ENCODE measurements at places on chromosomes 16 and 17.

DNA sequence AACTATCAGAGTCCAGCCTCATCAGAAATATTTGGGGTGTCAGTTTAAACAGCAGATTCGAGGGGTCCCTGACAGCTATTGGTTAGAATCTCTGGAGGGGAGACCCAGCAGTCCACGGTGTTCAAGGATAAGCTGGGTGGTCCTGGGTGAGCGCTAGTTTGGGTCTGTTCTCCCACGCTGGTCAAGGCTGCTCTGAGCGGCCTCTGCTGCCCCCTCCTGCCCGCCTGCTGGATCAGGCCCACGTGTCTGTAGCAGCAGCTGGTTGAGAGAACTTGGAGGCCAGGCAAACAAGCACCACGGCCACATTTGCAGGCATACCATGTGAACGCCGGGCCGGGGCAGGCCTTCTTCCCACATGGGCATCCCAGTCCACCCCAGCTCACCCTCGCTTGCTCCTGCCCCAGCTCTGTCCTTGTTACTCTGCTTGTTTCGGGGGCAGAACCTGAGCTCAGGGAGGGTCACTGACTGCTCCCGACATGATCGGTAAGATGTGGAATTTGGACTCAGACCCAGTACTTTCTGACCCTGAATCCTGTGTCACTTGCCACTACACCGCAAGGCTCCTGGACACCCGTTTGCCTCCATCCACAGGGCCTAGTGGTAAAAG is 7.4 kb downstream of the FOXF1 start:
- DNase-seq: no peak

GRCh38 chr16:88789594-88789993 is 4.6 kb upstream of the PIEZO1 start:
- DNase-seq: no peak

DNA sequence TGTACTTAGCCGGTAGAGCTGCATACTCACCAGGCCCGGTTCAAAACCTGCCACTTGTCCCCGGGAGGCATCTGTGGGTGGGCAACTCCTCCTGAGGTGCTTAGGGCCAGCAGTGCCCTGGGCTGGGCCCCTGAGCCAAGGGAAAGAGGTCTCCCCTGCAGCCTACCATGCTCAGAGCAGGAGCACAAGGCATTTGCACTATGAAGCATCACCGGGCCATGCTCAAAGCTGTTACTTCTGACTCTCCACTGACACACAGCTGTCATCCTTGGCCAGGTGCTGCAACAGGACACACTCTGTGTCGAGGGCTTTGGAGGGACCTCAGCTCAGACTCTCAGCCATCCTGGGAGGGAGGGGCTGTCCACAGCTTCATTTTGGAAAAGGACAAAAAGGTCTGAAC is 37.2 kb downstream of the SLC38A8 start:
- DNase-seq: no peak

DNA sequence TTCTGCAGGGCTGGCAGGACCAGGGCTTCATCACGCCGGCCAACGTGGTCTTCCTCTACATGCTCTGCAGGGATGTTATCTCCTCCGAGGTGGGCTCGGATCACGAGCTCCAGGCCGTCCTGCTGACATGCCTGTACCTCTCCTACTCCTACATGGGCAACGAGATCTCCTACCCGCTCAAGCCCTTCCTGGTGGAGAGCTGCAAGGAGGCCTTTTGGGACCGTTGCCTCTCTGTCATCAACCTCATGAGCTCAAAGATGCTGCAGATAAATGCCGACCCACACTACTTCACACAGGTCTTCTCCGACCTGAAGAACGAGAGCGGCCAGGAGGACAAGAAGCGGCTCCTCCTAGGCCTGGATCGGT is 1.4 kb downstream of the CDK5R1 start:
- no peak for DNase-seq

DNA sequence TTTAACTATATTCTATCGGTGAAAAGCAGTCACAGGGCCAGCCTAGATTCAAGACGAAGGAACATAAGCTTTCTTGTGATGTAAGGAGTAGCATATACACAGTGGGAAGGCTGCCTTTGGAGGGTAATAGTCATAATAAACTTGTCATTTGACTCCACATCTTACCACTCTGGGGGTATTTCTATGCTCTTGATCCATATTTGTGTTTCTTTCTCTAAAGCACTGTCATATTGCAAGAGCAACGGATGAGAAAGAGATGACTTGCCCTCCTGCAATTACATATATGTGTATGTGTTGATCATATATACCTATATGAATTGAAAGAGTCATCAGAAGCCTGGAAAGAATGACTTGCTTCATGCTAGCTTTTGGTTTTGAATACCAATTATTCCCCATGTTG is 225.4 kb upstream of the HS3ST3A1 start:
- no peak for DNase-seq

DNA sequence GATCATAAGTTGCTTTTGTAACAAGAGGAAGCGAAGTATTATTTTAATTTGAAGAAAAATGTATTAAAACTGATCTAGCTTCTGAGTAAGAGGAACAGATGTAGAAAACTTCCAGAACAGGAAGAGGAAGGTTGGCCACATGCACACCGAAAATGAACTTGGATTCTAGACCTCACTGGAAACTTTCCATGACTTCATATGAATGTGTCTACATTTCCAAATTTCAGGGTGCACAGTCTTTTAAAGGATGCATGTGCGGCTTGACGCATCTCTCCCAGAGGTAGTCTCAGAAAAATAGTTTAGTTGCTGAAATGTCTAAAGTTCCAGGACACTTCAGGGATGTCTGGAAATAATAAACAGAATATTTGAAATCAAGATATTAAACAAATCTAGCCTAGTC is 275.1 kb upstream of the MYOCD start:
- DNase-seq: no peak

GRCh38 chr17:31926100-31926729 is 10.6 kb upstream of the SUZ12 start:
- no peak for DNase-seq

GRCh38 chr17:71472809-71473789 is 647.7 kb upstream of the SOX9 start:
- DNase-seq: peak; percentile 52

GRCh38 chr17:40547079-40547784 is 18.0 kb downstream of the CCR7 start:
- DNase-seq: peak; percentile 95

DNA sequence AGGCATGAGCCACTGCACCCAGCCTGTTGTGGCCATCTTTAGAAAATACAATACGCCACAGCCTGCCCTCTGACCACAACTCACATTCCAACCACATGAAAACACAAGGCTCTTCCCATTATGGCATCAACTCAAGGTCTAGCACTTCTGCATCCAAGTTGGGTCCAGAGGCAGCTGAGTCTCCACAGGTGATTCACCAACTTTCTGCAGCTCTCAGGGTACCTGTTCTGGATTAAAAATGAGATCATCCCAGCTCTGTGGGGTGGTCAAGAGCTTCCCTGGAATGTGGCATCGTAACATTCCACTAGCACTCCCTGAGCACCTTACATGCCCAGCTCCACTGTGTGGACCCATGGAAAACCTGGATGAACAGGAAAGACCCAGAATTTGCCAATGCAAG is 9.9 kb upstream of the GUCY2D start:
- no peak for DNase-seq

GRCh38 chr17:39861235-39861634 is 2.9 kb downstream of the IKZF3 start:
- no peak for DNase-seq

GRCh38 chr17:29625037-29625750 is 2.5 kb upstream of the CORO6 start:
- no peak for DNase-seq

GRCh38 chr16:73230651-73231050 is 182.7 kb upstream of the ZFHX3 start:
- no peak for DNase-seq

DNA sequence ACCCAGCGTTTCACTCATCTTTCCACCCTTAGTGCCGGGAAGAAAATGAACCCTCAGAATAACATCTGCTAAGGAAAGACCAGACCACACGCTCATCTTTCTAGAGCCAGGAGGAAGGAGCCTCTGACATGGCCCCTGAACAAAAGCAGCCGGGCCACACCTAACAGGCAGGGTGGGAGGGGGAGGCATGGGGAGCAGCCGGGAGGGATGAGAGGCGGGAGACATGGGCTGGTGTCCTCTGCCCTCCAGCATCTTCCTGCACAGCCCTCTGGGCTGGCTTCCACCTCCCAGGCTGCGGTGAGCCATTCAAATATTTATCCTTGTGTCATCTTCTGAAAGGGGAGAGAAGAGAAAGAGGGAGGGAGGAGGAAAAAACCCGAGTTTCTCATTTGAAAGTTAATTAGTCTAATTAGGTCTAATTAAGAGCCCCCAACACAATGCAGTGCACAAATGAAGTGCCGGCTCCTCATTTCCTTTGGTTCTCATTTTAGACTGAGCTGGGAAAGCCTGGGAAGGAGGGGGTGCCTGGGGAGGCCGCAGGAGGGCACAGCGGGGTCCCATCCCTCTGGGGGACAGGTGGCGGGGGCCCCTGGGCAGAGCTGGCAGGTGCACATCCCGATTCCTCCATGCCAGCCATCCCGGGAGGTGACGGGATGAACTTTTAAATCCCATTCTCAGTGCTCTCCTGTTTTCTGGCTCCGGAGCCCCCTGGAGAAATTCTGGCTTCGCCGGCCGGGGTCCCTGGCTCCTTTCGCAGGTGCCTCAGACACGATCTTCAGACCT is 90.5 kb downstream of the ENGASE start:
- DNase-seq: no peak

DNA sequence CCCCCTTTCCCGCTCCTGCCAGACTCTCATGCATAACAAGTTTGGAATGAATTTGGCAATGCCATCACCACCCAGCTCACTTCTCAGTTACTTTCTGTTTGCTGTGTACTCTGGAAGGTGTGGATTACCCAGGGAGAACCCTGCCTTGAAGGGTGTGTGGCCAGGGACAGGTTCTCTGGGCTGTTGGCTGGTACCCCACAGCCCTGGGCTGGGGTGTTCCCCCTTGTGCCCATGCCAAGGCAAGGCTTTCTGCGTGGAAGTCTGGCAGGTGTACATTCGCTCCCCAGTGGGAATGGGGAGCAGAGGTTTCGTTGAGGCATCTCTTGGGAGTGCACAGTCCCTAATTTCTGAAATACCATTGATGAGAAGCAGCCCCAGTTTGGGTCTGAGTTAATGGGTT is 187.7 kb downstream of the CCDC182 start:
- no peak for DNase-seq

DNA sequence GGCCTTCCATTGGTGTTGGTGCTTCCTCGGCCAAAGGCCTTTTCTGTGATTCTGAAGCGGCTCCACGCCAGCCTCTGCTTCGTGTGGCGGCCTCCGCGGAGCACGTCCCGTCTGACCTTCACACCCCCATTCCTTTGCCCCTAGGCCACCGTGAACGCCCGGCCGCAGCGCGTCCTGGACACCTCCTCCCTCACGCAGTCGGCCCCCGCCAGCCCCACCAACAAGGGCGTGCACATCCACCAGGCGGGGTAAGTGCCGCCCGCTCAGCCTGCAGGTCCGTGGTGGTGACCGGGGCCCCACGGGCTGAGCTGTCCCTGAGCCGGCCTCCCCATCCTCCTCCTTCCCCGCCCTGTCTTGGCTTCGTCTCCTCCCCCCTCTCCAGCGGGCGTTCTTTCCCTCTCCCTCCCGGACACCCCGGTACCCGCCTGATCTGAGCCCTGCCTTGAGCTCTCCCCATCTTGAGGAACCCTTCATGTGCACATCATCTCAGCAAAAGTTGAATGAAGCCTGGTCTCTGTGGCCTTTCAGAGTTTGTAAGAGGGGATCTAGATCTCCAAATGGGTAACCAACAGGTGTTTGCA is 69.0 kb upstream of the CHMP6 start:
- no peak for DNase-seq

DNA sequence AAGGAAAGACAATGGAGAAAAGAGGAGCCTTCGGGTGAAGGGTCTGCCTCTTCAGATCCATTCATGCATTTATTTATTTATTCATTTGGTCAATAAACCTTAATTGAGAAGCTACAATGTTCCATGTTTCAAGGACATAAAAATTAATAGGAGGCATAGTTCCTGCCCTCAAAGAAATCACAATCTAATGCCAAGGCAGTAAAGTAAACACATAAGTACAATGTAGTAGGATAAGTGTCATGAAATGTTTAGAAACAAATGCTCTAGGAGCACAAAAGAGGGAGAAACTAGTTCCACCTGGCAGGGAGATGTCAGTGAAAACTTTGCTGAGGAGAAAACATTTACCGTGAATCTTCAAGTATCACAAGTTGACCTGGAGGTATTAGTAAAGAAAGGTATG is 103.5 kb upstream of the NOG start:
- DNase-seq: no peak

GRCh38 chr16:1441391-1441829 is 2.9 kb downstream of the CCDC154 start:
- no peak for DNase-seq

DNA sequence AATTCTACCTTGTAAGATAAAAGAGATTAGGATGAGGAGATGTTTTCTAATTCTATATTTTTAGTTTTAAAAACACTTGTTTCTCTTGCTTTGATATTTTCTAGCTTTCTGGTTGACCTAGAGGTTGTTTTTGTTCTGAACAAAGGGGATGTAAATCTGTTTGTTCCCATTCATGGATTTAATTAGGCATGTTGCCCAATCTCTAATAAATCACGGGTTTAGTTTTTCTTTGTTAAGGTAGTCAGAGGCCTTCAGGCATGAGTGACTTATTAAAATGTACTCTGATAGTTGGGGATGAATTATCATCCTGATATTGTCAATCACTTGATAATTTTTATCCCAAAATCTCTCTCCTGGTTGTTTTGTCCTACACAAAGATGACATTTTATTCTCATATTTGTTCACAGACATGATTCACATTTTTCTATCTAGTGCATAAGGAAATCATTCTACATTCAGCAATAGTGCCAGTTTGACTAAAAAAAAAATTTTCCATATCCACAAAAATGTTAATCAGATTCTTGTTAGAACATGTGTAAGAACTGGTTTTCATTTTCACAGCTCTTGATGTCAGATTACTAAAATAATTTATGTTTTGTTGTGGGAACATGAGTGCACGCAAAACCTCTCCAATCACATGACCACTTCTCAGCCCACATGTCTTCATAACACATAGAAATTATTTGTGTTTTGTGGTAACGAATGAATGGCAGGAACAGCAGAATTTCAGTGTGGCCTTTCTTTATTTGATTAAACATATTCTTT is 95.7 kb upstream of the AKTIP start:
- no peak for DNase-seq

DNA sequence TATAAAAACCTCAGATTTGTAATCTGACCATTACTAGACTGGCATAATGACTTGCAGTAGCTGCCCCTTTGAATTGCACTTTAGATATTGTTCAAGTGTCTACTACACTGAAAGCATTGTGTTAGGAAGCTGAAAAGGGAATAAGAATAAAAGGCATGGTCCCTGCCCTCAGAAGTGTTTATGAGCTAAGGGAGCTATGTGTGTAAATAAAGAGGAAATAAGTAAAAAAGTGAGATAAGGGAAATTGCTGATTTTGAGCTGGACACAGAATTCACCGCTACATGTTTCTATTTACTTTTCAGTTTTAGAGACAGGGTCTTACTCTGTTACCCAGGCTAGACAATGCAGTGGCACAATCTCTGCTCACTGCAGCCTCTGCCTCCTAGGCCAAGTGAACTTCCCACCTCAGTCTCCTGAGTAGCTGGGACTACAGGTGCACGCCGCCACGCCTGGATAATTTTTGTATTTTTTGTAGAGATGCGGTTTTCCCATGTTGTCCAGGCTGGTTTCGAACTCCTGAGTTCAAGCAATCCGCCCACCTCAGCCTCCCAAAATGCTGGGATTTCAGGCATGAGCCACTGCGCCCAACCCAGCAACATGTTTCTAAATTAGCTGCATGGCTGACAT is 57.0 kb downstream of the GRB2 start:
- no peak for DNase-seq

- DNase-seq: no peak
Observed at GRCh38 chr16:73853968-73854367, 442.6 kb upstream of the PSMD7 start.

- no peak for DNase-seq
Observed at GRCh38 chr16:9836118-9836736, 346.0 kb downstream of the GRIN2A start.
